ENCODE measurements at places on chromosomes 16 and 17. TPM values are rescaled to one million over a fixed set of nuclear protein-coding genes. Genes with fewer than 3 reads are reported as not detected.

Gene TRIM47
- total RNA-seq: 147 TPM

Gene SLC6A4
- 0.11 TPM for total RNA-seq

Gene ATAD5
- 1.7 TPM for total RNA-seq

Gene MT3
- 3.3 TPM for total RNA-seq

Gene CLTC
- 206 TPM for total RNA-seq

Gene ZNF423
- total RNA-seq: 11.4 TPM

Gene OTOA
- 0.33 TPM for total RNA-seq

Gene VMO1
- total RNA-seq: 0.86 TPM

Data from esophagus muscularis mucosa (tissue), 4 donors.